ENCODE measurements at places on chromosomes 11 and 22.

- no peak for DNase-seq
Measured at GRCh38 chr22:28052825-28053269, 133.8 kb upstream of the PITPNB start.

- no peak for DNase-seq
Measured at GRCh38 chr11:25377466-25377865, 880.6 kb downstream of the LUZP2 start.

- no peak for DNase-seq
Measured at GRCh38 chr22:33652615-33653014, 267.7 kb downstream of the LARGE1 start.

DNA sequence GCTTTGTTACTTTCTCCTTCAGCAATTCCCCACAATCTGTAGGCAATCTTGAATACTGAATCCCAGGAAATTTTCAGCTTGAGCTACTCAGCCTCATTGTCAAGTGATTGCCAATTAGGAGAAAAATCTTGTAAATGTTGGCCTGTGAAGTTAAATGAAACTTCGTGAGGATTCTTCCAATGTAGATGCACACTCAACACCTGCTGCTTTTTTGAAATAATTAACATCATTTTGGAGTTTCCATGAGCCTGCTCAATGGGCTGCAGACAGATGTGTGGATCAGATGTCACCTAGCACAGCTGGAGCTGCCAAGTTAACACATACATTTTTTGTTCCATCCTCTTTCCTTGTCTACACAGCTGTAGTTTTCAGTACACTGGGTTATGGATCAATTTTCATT is 645.6 kb upstream of the LUZP2 start:
- DNase-seq = no peak

GRCh38 chr11:79119491-79120284 is 321.1 kb downstream of the TENM4 start:
- no peak for DNase-seq

DNA sequence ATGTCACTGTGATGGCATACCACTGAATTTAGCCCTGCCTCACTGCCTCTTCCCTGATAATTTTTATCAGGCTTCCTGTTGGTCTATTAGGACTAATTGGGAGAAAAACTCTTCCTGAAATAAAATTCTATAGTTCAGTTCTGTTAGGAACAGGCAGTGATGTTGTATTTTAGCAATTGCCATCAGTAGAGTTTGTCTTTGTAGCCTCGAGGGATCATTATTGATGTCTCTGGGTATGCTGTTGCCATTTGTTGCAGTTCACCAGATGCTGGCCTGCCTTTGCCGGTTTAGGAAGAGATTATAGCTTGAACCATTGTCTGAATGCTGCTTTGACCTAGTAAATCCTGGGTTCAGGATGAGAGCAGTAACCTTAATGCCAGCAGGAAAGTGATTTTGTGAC is 41.0 kb downstream of the KDM2A start:
- no peak for DNase-seq

DNA sequence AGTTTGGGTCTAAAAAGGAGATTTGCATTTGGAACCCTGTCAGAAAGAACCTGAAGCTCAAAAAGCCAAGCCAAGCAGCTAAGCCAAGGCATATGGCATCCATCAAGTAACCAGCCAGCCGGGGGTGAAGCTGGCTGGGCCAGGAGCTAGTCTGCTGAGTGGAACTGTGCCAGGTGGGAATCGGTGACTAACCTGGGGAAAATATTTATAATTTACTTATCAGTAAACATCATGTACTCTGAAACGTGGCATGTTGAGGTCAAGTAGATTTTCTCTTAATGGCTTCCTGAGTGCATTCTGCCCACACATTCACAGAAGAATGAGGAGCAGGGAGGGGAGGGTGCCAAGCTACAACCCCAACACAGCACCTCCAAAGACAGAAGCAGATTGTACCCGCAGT is 70.5 kb upstream of the SESN3 start:
- DNase-seq = no peak

DNA sequence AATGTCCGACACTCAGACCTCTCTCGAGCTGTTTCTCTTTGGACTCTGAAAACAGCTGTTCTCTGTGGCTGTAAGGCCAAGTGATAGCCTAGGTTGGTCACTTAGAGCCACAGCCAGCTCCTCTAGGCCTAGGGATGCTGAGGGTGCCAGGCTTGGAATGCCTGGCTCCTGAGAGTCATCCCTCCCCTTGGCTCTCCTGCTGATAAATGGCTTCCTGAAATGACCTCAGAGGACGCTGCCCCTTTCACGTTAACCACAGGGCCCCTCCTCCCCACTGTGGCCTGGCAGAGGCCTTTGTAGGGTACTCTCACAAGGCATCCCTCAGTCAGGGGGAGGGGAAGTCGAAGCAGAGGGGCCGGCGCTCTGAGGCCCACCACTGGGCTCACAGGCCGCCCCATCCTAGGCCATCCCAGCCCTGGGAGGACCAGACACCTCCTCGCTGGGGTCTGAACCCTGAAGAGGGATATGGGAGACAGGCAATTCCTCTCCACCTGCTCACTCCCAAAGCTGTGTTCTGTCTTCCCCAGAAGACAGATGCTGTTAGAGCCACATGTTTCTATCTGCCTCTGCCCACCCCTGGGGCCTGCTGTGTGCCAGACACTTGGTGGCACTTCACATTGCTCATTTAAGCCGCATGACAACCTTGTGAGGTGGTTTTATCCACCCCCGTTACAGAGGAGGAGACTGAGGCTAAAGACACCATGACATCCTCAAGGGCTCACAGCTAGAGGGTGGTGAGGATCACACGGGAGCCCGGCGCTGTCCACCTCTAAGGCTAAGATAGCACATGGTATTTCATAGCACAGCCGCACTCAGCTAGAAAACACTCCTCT is 50.9 kb downstream of the ARFGAP3 start:
- no peak for DNase-seq

DNA sequence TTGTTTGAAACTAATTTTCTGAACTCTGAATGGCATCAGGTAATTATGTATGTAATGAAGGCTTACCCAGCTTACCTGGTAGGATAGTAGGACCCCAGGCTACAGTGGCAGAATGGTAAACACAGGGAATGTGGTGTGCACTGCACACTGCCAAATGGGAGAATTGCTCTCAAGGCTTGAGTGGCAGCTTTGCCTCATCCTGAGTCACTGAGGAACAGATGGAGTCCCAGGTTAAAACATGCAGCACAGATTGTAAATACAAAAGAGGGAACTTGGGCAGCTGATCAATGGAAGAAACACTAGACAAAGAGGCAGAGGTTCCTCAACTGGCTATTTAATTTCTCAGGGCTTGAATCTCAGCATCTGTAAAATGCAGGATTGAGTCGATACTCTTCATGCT is 24.4 kb downstream of the GPR83 start:
- no peak for DNase-seq

DNA sequence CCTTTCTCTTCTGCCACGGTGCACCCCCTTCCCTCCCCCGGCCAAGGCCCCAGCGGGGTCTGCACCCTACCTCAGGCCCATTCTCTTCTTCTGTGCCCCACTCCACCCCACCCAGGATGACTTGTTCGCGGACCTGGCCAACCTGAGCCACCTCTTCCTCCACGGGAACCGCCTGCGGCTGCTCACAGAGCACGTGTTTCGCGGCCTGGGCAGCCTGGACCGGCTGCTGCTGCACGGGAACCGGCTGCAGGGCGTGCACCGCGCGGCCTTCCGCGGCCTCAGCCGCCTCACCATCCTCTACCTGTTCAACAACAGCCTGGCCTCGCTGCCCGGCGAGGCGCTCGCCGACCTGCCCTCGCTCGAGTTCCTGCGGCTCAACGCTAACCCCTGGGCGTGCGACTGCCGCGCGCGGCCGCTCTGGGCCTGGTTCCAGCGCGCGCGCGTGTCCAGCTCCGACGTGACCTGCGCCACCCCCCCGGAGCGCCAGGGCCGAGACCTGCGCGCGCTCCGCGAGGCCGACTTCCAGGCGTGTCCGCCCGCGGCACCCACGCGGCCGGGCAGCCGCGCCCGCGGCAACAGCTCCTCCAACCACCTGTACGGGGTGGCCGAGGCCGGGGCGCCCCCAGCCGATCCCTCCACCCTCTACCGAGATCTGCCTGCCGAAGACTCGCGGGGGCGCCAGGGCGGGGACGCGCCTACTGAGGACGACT is 15.9 kb downstream of the RTN4RL2 start:
- no peak for DNase-seq

DNA sequence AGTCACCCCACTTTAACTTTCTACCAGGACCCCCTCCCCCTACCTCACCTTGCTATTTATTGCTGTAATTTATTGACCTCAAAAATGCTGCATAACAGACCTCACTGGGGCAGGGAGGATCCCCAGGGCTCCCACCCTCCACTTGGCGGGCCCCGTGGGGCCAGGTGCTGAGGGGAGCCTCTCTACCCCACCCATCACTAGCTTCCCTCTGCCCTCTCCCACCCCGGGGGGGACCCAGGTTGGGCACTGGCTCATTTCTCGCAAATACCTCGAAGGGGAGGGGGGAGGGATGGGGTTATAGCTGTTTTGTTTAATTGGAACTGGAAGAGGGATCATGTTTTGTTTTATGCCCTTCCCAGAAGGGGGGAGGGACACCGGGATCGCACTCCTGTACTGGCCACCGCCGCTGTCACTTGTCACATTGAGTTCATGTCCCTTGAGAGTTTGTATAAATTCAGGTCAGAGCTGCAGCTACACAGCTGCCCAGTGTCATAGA is 16.3 kb upstream of the TMEM191C start:
- no peak for DNase-seq

- DNase-seq = no peak
Measured at GRCh38 chr11:16780146-16780545, 41.7 kb downstream of the C11orf58 start.

GRCh38 chr11:130388607-130389205 is 39.7 kb downstream of the ADAMTS8 start:
- DNase-seq = no peak

DNA sequence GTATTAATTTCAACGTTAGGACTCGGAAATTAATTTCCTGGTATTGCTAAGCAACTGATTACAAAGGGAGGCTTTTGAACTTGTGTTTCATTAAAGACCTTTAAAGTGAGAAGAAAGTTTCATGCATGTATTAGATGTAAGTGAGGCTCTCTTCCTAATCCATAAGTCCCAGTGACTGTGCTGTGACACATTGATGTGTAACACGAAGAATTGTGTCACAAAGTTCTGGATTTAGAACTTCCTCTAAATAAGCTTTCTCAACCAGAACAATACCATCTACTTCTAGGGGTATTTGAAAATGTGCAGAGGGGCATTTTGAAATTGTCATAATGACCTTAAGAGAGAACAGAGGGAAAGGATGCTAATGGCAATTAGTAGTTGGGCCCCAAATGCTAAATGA is 14.4 kb downstream of the DCUN1D5 start:
- DNase-seq = peak; percentile 79

GRCh38 chr22:38735465-38736256 is 20.1 kb downstream of the SUN2 start:
- no peak for DNase-seq

- DNase-seq = no peak
Measured at GRCh38 chr11:70242885-70243284, 27.6 kb upstream of the PPFIA1 start.

DNA sequence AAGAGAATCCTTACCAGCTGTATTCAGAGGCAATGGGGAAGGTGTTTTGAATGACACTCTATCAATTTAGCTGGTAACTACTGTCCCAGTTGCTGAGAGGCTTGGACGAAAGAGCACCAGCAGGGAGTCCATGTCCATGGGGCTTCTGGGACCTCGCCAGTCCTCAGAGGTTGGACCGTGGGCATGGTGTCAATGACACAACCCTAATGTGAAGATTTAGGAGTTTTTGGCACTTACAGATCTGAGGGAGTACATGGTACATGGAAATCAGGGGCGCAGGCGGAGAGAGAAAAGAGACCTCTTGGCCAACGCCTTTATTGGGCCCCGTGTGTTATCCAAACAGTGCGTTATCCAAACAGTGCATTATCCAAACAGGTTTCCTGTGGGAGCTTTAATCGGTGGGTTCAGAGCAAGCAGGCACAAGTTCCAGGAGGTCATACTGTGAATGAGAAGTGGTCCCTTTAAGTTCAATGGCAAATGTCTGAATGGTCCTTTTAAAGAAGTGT is 169.1 kb upstream of the B3GAT1 start:
- DNase-seq = no peak

GRCh38 chr11:129283141-129283540 is 91.0 kb upstream of the ARHGAP32 start:
- DNase-seq = no peak

GRCh38 chr11:118696673-118697226 is 17.3 kb upstream of the TREH start:
- DNase-seq = no peak

- peak; percentile 33 for DNase-seq
Measured at GRCh38 chr11:107679255-107680024, 32.4 kb downstream of the SLN start.

DNA sequence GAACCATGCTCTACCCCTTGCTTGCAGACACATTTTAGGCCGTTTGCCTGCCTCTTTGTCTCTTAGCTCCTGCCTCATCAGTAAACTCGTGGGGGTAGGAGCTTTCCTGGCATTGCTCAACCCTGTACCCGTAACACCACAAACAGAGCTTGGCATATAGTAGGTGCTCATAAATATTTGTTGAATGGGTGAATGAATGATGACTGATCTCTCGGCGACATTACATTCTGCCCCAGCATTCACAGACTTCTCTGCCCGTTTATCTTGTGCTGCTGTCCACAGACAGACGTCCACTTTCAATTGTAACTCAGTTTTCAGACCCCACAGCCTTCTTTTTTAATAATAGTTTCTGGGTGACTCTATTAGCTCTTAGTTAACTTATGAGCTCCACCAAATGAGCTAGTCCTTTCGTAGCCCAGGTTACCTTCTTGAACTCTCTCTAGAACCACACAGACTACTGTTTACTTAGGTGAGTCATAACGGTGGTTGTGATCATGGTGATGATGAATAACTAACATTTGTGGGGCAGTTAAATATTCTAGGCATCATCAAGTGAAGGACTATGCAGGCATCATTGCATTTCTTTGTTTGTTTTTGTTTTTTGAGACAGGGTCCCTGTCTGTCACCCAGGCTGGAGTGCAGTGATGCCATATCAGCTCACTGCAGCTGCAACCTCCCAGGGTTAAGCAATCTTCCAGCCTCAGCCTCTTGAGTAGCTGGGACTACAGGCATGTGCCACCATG is 188.4 kb downstream of the ADAMTS15 start:
- DNase-seq = no peak

DNA sequence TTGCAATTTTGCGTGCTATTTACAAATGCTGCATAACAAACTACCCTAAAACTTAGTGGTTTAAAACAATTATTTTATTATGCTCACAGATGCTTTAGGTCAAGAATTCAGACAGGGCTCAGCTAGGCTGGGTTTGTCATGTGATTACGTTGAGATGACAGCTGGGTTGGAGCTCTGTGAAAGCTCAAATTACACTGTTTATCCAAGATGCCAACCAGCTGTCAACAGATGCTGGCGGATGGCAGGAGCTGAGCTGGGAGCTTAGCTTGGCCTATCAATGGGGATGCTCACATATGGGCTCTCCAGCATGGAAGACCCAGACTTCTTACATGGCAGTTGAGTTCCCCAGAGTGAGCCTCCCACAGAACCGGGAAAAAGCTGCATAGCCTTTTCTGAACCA is 62.7 kb downstream of the STK33 start:
- DNase-seq = no peak

DNA sequence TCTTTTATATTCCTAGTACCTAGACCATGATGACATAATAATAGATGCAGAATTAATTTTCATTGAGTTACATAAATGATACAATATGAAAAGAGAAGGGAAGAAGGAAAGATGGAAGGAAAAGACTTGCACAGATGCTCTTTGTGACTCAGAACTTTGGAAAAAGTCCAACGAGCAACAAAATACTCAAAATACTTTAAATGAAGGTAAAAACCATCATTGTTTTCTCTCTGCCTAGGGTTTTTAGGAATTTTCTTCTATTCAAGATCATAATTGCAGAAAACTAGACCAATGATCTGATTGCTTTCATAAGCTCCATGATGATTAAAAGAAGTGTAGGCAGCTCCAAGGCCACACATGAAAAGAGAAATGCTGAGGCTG is 276.9 kb downstream of the KIRREL3 start:
- DNase-seq = no peak
